Activated naive CD8-positive, alpha-beta T cell treated with anti-CD3 and anti-CD28 coated beads, Interleukin-2, amount 10 ng/mL, durations not matched to agents 7 days and 5 days (primary cell): ENCODE measurements at places on chromosomes 13 and 19. TPM values are rescaled to one million over a fixed set of nuclear protein-coding genes. Genes with fewer than 3 reads are reported as not detected.

DNA sequence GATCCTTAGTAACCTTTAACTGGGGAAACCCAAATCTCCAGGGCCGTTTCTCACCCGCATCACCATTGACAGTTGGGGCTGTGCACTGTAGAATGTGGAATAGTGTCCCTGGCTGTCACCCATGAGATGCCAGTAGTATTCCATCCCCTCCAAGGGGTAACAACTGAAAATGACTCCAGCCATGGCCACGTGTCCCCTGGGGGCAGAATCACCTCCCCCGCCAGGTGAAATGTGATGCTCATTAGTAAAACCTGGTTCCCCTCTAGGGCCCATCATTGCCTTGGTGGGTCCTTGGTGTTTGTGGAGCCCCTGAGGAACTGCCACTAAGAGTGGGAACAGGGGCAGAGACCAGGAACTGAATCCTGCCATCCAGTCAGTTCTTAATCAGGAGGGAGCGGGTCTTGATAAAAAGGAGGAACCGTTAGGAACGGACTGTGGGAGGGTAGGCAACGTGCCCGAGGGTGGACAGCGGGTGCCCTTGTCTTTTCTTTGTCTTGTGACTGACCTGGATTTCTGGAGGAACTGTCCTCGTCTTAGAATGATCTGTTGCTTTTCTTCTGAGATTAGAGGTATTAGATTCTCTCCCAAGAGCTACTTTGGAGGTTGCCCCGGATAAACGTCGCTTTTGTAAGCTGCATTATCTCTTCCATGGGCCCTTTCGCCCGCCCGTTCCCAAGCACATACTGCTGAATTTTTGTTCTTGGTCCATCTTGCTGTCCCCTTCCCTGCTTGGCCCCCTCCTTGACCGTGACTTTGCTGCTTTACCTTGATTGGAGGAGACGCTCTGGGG is 3.5 kb downstream of the MYO9B start:
- peak overlapping the region; percentile 74 for H3K27ac ChIP-seq
- no peak for DNase-seq
- peak overlapping the region; percentile 70 for H3K4me3 ChIP-seq
- no peaks in the 10 kb centered on the region for H3K27me3 ChIP-seq

DNA sequence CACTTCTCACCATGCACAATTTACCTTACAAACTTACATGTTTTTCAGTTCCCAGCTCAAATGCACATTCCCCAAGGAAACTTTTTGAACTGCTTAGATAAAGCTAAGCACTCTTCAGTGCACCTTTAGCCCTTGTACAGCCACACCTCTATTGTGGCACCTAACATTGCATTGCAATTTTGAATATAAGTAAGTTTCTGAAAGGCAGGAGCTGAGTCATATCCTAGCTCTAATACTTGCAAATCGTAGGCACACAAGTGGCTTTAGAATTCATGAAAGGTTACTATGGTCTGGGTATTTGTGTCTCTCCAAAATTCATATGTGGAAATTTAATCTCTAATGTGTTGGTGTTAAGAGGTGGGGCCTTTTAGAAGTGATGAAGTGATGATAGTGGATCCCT is 4.9 kb upstream of the ESD start:
- H3K4me3 ChIP-seq: no peak overlapping the region
- peaks cover 8% of the 10 kb centered on the region for H3K27me3 ChIP-seq
- H3K36me3 ChIP-seq: no peaks in the 10 kb centered on the region
- H3K27ac ChIP-seq: no peak overlapping the region
- peaks cover 6% of the 10 kb centered on the region for H3K4me1 ChIP-seq

DNA sequence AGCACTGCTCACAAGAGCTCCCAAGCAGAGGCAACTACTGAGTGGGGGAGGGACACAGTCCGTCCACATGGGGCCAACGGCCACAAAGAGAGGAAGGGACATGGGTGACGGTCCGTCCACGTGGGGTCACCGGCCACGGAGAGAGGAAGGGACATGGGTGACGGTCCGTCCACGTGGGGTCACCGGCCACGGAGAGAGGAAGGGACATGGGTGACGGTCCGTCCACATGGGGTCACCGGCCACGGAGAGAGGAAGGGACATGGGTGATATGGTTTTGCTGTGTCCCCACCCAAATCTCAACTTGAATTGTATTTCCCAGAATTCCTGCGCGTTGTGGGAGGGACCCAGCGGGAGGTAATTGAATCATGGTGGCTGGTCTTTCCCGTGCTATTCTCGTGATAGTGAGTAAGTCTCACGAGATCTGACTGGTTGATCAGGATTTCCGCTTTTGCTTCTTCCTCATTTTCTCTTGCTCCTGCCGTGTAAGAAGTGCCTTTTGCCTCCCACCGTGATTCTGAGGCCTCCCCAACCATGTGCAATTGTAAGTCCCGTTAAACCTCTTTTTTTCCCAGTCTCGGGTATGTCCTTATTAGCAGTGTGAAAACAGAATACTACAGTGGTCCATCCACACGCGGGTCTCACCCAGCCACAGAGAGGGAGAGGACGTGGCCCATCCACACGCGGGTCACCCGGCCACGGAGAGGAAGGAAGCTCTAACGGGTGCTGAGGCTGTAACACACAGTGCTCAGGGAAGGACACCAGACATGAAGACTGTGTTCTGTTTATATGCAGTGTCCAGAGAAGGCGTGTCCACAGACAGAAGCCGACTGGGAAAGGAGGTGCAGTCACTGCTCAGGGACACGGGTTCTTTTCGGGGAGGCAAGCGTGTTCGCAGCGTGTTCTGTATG is 48.5 kb downstream of the GAS6 start:
- no peaks in the 10 kb centered on the region for H3K27me3 ChIP-seq
- peak overlapping the region; percentile 92 for H3K4me3 ChIP-seq
- DNase-seq: peak; percentile 50
- peaks cover 3% of the 10 kb centered on the region for H3K36me3 ChIP-seq
- peaks cover 18% of the 10 kb centered on the region for H3K4me1 ChIP-seq

DNA sequence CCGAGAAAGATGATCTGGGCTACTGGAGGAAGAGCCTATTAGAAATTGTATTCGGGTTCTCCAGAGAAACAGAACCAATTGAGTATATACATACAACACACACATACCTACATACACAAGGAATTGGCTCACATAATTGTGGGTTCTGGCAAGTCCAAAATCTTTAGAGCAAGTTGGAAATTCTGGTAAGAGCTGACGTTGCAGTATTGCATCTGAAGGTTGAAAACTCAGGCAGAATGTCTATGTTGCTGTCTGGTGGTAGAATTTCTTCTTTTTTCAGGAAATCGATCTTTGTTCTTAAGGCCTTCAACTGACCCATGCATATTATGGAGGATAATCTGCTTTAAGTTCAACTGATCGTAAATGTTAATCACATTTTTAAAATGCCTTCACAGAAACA is 15.5 kb upstream of the OLFM4 start:
- H3K36me3 ChIP-seq: no peaks in the 10 kb centered on the region
- no peak for DNase-seq
- no peak overlapping the region for H3K27ac ChIP-seq
- no peaks in the 10 kb centered on the region for H3K4me1 ChIP-seq
- H3K4me3 ChIP-seq: no peak overlapping the region

GRCh38 chr19:8811315-8812172 is 20.6 kb downstream of the ZNF558 start:
- DNase-seq: no peak
- no peaks in the 10 kb centered on the region for H3K4me1 ChIP-seq
- no peak overlapping the region for H3K27ac ChIP-seq
- peaks cover 85% of the 10 kb centered on the region for H3K36me3 ChIP-seq

The LILRA6 gene
- 0.60 TPM for total RNA-seq

The ZSCAN4 gene
- total RNA-seq: not detected

The FCHO1 gene
- total RNA-seq: 74.2 TPM

The CALR3 gene
- total RNA-seq: not detected

The SLC17A7 gene
- 0.25 TPM for total RNA-seq

The MBOAT7 gene
- 49.0 TPM for total RNA-seq
